ENCODE measurements at places on chromosomes 16 and 17.

- DNase-seq: no peak
Measured at GRCh38 chr16:79253100-79253631, 347.4 kb downstream of the MAF start.

GRCh38 chr16:25184771-25185170, 32.0 kb upstream of the AQP8 start:
- no peak for DNase-seq

DNA sequence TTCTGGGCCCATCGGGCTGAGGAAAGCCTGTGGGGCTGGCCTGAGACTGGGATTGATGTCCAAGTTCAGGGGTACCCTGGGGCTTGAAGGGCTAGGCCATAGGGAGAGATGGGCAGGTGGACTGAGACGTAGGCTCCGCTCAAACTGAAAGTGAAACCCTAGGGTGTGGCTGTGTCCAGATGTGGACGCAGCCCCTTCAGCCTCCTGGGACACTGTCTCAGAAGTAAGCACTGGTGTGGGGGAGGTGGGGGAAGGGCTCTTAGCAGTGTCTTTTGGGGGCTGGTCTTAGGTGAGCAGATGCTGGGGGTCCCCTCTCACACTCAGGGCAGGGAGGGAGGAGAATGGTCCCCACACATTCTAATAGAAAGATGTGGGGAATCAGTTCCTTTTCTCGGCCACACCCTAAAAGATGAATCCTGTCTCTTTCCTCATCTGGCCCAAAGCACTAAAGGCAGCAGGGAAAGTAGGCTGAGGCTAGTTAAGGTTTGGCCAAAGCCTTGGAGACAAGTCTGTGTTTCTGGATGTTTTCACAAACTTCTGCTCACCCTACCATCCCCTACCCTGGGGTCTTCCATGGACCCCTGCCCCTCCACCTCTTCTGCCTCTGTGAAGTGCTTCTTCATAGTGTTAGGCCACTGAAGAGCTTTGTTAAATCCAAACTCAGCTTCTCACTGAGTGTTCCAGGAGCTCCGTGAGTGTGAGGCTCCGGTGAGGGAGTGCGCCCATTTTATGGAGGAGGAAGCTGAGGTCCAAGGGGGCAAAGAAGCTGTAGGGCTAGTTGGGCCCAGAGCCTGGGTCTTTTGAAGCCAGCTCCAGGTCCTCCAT, 5.6 kb downstream of the FMNL1 start:
- no peak for DNase-seq

DNA sequence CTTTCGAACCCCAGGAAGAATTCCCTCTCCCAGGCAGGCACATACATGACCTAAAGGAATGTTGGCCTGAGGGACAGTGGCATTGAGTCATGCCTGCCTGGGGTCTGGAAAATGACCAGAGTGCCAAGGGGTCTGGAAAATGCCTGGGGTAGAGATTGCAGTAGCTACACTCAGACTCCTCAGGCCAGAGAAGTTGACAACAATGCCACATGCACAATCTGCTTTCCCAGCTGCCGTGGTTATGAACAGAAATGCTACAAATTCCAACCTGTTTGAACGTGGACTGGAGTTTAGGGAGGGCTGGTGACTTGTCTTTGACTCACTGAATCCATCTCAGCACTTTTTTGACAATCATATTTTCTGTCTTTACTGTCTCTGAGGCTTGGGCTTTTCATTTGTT, 250.0 kb downstream of the ABCC12 start:
- peak; percentile 71 for DNase-seq

GRCh38 chr17:59190806-59191205, 19.0 kb upstream of the SMG8 start:
- no peak for DNase-seq

GRCh38 chr17:5785338-5785737, 201.0 kb upstream of the NLRP1 start:
- DNase-seq: peak; percentile 30

- no peak for DNase-seq
Measured at GRCh38 chr17:69477204-69477902, 62.9 kb downstream of the MAP2K6 start.

- no peak for DNase-seq
Measured at GRCh38 chr17:39252788-39253460, 27.2 kb upstream of the STAC2 start.

- DNase-seq: no peak
Measured at GRCh38 chr17:81143200-81143527, 22.1 kb upstream of the PVALEF start.

- no peak for DNase-seq
Measured at GRCh38 chr16:12675852-12676251, 127.8 kb downstream of the CPPED1 start.

All from RWPE1 (cell line).